ENCODE measurements at places on chromosomes 4 and X.

GRCh38 chr4:80767944-80768343, 262.6 kb upstream of the BMP3 start:
- no peak for DNase-seq

DNA sequence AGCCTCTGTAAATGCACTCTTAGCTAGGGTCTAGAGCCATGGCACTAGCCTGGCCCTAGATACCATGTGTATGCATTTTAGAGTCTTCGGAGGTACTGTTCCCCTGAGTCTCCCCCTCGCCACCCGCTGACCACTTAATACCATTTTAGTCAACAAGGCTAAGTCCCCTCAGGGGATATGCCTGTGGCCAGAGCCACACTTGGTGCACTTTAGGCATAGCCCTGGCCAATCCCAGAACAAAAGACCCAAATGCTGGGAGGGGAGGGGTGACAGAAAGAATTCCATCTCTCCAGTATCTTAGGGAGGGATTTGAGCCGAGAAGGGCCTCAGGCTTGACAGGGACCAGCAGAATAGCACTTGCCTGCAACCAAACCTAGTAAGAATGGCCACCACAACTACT, 28.6 kb upstream of the BCORL1 start:
- DNase-seq = no peak

GRCh38 chrX:53126377-53126776, 32.4 kb downstream of the KANTR start:
- no peak for DNase-seq

GRCh38 chr4:89316931-89317366, 9.3 kb upstream of the GPRIN3 start:
- DNase-seq = no peak

Data from stimulated activated CD8-positive, alpha-beta memory T cell treated with anti-CD3 and anti-CD28 coated beads, Interleukin-15, amount 100 ng/mL, for 48 hours (primary cell).